Glutamatergic neuron (in vitro differentiated cells): ENCODE measurements at places on chromosomes 5 and 9.

GRCh38 chr5:91136271-91136670 is 246.8 kb downstream of the ARRDC3 start:
- no peak for DNase-seq

GRCh38 chr5:2708132-2708531 is 43.3 kb downstream of the IRX2 start:
- DNase-seq, result no peak

DNA sequence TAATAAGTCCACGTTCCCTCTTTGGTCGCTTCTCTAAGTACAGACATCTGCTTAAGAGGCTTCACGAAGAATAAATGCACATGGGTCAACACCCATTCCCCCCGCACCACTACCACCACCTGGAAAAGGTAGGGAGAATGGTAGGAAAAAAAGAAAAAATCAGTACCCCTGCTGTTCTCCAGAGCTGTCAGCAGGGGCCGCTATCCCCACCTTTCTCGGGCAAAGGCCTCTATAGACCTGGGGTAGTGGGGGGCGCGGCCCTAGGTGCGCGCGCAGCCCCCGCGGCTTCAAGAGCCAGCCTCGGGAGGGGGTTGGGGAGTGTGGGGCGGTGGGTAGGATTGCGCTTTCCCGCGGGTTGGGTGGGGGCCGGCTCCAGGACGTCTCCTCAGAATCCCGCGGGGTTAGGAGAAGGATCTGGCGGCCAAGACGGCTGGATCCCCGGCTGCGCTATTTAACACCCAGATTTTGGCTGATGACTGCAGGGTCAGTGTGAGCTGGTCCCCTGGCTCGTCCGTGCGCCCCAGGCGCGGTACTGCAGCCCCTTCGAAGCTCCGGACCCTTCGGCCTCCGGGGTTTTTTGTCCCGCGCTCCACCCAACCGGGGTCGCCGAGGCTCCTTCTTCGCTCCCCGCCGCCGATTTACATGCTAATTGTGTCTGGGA is 1.6 kb upstream of the SEMA6A start:
- DNase-seq, result peak; percentile 86

DNA sequence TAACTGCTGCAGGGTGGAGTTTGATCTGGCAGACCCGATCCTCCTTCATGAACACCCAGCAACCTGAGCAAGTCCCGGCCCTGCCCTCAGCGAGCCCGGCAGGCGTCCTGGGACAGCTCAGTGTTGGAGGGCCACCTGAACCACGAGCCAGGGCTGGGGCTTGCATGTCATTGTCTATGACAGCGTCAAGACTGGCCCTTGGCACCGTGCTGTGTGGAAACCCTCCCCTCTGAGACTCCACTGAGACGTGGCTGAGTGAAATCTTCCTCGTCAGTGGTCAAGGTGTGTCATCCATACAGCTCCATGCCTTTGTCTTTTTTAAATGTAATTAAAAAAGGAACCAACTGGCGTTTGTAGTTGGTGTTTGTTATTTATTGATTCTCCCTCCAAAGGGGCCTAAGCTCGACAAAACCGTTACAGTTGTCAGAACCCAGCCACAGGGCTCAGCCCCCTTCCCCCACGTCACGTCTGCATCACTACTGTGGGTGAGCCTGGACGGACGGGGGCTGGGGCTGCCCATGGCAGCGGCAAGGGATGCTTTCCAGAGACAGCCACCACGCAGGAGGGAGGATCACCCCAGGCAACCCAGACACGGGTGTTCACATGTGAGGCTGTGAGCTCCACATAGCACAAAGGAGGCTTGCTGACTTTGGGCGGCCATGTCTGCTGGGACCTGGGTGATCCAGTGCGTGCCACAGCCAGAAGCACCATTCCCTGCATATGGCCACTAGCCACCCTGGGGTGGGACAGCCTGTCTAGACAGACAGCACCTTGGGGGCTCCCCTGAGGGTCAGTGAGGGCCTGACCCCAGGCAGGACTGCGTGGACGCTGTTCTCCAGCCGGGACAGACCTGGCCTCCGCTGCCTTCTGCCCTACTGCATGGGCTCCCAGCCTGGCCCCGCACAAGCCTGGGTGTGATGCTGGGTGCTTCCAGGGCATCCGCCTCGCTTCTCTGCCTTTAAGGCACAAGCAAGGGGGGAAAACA is 7.3 kb downstream of the UCK1 start:
- DNase-seq, result no peak

- no peak for DNase-seq
Measured at GRCh38 chr5:160375166-160375565, 4.7 kb upstream of the C1QTNF2 start.

- DNase-seq, result no peak
Measured at GRCh38 chr9:37910271-37910670, 6.3 kb upstream of the SLC25A51 start.

GRCh38 chr5:168114444-168115017 is 176.9 kb upstream of the WWC1 start:
- DNase-seq, result peak; percentile 80

DNA sequence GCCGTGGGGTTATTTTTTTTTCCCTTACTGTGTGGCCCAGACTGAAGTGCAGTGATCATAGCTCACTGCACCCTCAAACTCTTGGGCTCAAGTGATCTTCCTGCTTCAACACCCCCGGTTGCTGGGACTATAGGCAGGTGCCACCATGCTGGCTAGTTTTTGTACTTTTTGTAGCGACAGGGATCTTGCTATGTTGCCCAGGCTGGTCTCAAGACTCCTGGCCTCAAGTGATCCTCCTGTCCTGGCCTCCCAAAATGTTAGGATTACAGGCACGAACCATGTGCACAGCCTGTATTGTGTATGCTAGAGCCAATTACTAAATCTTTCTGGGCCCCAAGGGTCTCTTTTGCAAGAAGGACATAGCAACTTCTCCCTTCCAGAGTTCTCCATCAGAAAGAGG is 23.1 kb downstream of the GALNT10 start:
- DNase-seq, result no peak

GRCh38 chr9:134412298-134412711 is 86.0 kb downstream of the RXRA start:
- no peak for DNase-seq

DNA sequence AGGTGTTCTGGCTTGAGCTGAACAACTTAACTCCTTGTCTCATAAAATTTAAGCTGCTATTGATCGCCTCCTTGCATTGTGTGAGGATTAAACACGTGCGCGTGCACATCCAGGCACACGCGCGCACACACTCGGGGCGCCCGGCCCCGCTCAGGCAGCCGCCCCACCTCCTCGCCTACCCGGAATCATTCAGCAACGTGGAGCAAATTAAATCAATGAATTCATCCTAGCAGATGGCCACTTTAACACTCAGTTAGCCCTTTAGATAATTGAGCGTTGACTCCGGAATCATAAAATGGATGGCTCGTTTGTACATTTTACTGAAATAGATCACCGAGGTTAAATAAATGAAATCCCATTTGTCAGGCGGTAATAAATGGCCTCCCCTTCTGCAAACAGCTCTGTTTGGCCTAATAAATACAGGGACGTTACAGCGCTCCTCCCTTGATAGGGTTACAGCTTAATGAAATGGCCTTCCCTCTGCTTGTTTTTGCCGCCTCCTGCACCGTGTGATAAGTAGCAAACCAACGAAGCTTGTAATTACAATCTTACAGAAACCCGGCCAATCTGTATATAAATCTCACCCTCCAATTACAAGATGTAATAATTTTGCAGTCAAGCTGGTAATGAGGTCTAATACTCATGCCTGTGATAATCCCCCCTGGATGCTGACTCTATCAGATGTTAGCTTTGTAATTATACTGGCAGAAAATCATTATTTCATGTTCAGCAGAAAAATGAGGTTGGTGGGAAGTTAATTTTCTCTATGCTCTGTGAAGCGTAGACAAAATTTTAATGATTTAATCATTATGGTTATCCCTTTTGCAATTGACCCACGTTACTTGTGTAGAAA is 229.7 kb upstream of the IRX4 start:
- no peak for DNase-seq

GRCh38 chr5:38553001-38553521 is 3.4 kb downstream of the LIFR start:
- no peak for DNase-seq

- DNase-seq, result no peak
Measured at GRCh38 chr9:78777747-78778146, 480.8 kb downstream of the PSAT1 start.

- DNase-seq, result no peak
Measured at GRCh38 chr9:87569008-87569509, 71.4 kb downstream of the DAPK1 start.

DNA sequence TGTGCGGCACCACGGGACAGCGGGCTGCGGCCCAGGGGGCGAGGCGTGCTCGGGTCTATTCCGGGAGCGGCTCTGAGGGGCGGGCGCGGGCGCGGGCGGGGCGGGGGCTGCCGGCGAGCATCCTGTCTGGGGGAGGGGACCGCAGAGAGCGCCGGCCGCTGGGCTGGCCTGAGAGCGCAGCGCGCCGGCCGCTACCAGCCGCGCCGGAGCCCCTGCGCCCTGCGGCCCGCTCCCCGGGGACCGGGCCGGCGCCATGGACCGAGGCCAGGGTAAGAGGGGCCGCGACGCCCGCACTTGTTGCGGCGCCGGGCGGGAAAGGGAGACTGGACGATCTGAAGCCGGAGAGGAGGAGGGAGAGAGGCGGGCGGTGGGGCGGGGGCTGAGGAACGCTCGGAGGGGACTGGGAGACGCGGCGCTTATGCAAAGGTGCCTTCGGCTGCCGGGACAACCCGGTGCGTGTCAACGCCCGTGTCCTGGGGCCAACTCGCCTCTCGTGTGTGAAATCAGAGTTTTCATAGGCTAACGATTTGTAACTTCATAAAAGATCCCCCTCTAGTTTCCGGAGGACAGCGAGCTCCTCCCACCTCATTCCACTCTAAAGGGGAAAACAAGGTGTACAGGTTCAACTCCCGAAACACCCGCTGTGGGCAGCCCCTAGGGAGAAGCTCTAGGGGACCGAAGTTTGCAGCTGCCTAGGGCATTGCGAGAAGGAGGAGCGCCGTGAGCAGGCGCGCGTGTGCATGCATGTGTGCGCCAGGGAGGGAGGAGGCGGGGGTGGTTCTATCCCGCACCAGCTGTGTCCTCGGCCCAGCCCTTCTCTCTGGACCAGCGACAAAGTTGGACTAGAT is at the start of gene AFAP1L1:
TSS of gene AFAP1L1 (plus strand) at position 144 of the 848 bp plus-strand sequence. CDS start at position 254, 110 bp downstream.
- peak; percentile 53 for DNase-seq

- no peak for DNase-seq
Measured at GRCh38 chr9:84821431-84821830, 151.9 kb downstream of the NTRK2 start.

- no peak for DNase-seq
Measured at GRCh38 chr5:148887123-148887881, 60.9 kb downstream of the ADRB2 start.

DNA sequence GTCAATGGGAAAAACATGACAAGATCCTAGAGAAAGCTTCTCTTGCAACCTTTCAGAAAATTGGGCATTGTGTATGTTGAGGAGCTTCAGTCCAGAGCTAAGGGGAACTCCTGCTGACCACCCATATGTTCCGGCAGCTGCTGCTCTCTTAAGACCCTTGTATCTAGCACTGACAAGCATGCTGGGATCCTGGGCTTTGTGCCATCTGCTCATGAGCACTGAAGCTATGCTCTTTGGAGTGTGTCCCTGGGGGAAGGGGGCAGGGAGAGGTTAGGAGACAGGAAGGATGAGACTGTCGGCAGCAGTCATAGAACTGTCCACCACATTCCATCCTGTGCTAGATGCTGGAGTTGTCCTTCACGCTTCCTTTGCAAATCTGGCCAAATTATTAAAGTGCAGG is 109.3 kb downstream of the JAKMIP2 start:
- peak; percentile 83 for DNase-seq

DNA sequence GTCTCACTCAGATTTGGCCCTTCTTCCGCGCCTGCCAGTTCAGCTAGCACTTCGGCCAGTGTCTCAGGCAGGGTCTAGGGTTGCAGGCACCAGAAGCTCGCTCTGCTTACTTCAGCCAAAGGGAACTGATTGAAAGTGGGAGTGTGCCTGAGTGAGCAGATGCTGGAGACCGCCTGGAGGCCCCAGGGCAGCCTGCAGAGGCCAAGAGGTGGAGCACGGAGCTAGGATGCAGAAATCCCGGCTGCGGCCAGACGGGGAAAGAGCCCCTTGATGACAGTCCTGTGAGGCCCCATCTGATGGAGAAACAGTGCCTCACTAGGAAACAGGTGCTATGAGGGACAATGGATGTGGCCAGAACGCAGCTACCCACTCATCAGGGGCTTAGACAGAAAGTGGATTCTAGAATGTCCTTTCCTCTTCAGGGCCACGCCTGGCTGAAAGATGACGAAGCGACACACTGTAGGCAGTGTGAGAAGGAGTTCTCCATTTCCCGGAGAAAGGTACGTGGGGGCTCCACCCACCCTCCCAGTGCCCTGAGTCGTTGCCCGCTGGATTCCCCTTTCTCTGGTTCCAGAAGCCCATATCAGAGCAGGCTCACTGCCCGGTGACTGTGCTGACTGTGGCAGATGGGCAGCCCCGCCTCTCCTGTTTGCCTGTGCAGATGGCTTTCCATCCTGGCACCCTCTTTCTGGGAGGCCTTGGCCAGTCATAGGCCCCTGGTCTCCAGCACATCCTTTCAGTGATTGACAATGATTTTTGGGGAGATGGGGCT is 16.1 kb downstream of the HNRNPH1 start:
- DNase-seq, result peak; percentile 80

DNA sequence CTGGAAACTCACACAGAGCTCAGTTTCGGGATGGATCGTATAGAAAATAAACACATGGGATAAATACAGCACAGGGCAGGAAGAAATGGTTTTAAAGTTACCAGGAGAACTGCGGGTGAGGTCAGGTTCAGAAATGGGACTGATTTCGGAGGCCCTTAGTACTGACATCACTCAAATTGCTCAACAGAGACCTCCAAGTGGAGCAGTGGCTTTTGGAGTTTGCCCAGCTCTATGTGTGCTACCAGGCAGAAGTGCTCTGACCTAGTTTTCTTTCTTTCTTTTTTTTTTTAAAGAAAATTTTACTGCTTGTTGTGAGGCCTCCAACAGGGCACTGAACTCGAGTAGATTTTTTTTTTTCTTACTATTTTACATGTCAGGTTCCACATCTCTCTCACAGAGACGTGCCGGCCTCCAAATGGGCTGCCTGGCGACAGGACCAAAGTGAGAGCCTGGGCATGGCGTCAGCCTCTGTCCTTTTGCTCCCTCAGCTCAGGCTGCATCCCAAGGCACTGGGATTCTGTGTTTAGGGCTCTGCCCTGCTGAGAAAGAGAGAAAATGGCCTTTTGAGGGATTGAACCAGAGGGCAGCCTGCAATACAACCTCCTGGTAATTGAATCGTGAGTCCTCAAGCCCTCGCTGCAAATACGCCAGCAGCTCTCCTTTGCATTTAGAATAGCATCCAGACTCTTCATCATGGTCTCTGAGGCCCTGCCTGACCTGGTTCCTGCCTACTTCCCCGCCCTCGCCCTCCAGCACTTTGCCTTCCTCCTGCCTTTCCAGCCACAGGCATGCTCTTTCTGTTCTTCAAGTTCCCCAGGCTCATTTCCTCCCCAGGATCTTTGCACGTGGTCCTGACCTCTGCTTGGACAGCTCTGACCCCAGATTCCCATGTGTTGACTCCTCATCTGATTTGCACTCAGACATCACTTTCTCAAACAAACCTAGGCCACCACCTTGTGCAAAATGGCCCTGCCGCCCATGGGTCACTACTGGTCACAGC is 173.5 kb downstream of the FGF1 start:
- DNase-seq, result no peak
